ENCODE measurements at places on chromosomes 4 and X. TPM values are rescaled to one million over a fixed set of nuclear protein-coding genes. Genes with fewer than 3 reads are reported as not detected.
A peak's percentile ranks its signal among the peaks of the same experiment; 100 is the strongest.

GRCh38 chrX:108312957-108313356 is 125.3 kb downstream of the COL4A6 start:
- peaks cover 7% of the 10 kb centered on the region for H3K27me3 ChIP-seq
- H3K36me3 ChIP-seq = no peaks in the 10 kb centered on the region
- H3K27ac ChIP-seq = no peak overlapping the region
- no peak for DNase-seq

- no peaks in the 10 kb centered on the region for H3K4me1 ChIP-seq
- H3K36me3 ChIP-seq = peaks cover 16% of the 10 kb centered on the region
- no peak for DNase-seq
- H3K4me3 ChIP-seq = no peak overlapping the region
These were observed 36.7 kb downstream of the SLC9A6 start for GRCh38 chrX:136021903-136022302.

DNA sequence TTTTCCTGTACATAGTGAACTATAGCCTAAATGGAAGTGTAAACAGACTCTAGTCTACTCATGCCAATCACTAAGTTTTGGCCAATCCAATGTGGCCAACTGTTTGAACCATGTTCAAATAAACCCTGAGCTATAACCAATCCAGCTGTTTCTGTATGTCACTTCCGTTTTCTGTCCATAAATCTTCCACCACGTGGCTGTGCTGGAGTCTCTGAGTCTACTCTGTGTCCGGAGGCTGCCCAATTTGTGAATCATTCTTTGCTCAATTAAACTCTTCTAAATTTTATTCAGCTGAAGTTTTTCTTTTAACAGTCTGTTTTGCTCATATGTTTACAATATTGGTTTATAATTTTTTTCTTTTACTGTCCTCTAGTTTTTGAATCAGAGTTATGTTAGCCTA is 112.3 kb upstream of the BANK1 start:
- no peak overlapping the region for H3K4me3 ChIP-seq
- no peaks in the 10 kb centered on the region for H3K4me1 ChIP-seq
- no peaks in the 10 kb centered on the region for H3K27me3 ChIP-seq
- no peak overlapping the region for H3K27ac ChIP-seq
- no peak for DNase-seq

DNA sequence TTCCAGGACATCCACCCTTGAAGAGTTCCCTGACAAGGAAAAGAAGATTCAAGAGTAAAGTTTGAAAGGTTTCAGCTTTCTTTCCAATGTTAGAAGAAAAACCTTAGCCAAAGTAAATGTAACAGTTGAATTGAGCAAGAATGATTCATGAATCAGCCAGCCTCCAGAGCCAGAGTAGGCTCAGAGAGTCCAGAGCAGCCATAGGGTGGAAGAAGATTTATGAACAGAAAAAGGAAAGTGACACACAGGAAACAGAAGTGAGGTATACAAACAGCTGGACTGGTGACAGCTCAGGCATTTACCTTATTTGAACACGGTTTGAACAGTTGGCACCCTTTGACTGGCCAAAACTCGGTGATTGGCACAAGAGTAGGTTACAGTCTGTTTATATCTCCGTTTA is 63.2 kb downstream of the QDPR start:
- H3K36me3 ChIP-seq = no peaks in the 10 kb centered on the region
- no peaks in the 10 kb centered on the region for H3K4me1 ChIP-seq
- H3K4me3 ChIP-seq = no peak overlapping the region
- no peak for DNase-seq

DNA sequence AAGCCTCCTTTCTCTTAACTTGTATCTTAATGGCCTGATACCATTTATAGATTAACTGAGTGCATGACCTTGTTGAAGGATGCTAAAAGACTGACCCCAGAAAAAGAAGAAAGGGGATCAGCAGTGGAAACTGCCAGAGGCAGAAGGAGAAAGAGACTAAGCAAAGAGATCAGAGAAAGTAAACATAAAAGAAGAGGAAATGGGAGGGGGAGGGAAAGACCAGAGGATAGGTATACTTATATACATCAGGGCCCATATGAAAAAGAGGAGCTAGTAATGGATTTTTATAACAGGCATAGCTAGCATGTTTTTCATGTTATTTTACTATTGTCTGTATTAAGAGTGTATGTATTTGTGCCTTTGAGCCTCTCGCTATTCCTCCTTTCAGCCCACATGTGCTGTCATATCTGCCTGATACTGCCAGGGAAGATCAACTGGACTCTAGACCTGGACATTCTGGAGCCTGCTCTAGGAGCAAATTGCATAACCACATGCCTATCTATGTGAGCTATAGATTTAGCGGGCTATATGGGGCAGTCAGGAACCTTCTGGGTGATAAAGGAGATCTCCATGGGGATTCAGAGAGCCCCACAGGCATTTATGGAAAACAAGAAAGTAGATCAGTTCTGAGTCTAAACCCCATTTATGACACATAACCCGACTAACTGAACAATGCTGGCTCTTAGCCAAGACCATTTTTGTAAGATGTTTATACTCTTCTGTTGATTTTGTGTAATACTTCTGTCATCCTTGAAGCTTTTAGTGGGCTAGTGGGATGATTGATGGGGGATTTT is 13.4 kb upstream of the SNX12 start:
- no peaks in the 10 kb centered on the region for H3K27me3 ChIP-seq
- H3K27ac ChIP-seq = no peak overlapping the region
- no peak overlapping the region for H3K4me3 ChIP-seq
- H3K36me3 ChIP-seq = no peaks in the 10 kb centered on the region
- no peaks in the 10 kb centered on the region for H3K4me1 ChIP-seq
- no peak for DNase-seq

GRCh38 chrX:17617806-17618205 is 119.5 kb upstream of the SCML1 start:
- no peaks in the 10 kb centered on the region for H3K27me3 ChIP-seq
- H3K4me1 ChIP-seq = no peaks in the 10 kb centered on the region
- no peaks in the 10 kb centered on the region for H3K36me3 ChIP-seq
- no peak overlapping the region for H3K27ac ChIP-seq
- no peak overlapping the region for H3K4me3 ChIP-seq
- peak; percentile 89 for DNase-seq

- peak overlapping the region; percentile 43 for H3K27ac ChIP-seq
- peaks cover 12% of the 10 kb centered on the region for H3K4me1 ChIP-seq
- no peaks in the 10 kb centered on the region for H3K36me3 ChIP-seq
- peak overlapping the region; percentile 52 for H3K4me3 ChIP-seq
- peak; percentile 50 for DNase-seq
These were observed 50.0 kb upstream of the TRIM2 start for GRCh38 chr4:153154007-153154975.

- no peak overlapping the region for H3K27ac ChIP-seq
- no peaks in the 10 kb centered on the region for H3K27me3 ChIP-seq
- peaks cover 13% of the 10 kb centered on the region for H3K4me1 ChIP-seq
- H3K36me3 ChIP-seq = no peaks in the 10 kb centered on the region
These were observed 41.0 kb downstream of the WWC2 start for GRCh38 chr4:183139972-183140570.

DNA sequence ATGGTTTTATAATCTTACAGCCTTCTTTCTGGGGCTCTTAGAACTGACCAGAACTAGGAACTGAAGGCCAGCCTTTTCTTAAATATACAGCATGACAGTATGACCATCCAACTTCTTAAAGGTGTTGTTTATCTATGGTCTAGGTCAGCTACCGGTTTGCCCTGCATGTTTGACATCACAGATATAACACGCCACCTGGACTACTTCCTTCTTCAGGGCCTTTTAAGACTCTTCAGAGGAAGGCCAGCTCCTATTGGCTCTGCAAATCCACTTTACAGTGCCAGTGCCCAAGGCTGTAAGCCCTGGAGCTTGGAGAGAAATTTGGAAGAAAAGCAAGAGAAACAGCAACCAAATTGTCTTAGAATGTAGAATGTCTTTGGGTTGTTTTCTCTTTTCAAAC is 185.5 kb downstream of the MGST2 start:
- H3K4me3 ChIP-seq = no peak overlapping the region
- H3K4me1 ChIP-seq = no peaks in the 10 kb centered on the region

GRCh38 chrX:47619486-47620302 is at the start of gene SYN1:
SYN1 (minus strand) TSS chrX:47619857; CDS start chrX:47619728, 129 bp downstream.
- H3K4me1 ChIP-seq = no peaks in the 10 kb centered on the region
- H3K27ac ChIP-seq = no peak within 1 kb of the TSS
- no peaks in the 10 kb centered on the region for H3K36me3 ChIP-seq
- H3K27me3 ChIP-seq = peaks cover 19% of the 10 kb centered on the region

- no peaks in the 10 kb centered on the region for H3K4me1 ChIP-seq
- no peaks in the 10 kb centered on the region for H3K27me3 ChIP-seq
- no peaks in the 10 kb centered on the region for H3K36me3 ChIP-seq
- no peak for DNase-seq
These were observed 879.2 kb upstream of the IGFBP7 start for GRCh38 chr4:57989430-57989829.

GRCh38 chr4:7287918-7288280 is 95.6 kb downstream of the SORCS2 start:
- no peak overlapping the region for H3K4me3 ChIP-seq
- H3K4me1 ChIP-seq = no peaks in the 10 kb centered on the region
- no peak overlapping the region for H3K27ac ChIP-seq
- no peaks in the 10 kb centered on the region for H3K36me3 ChIP-seq

GRCh38 chrX:3317191-3317718 is 29.2 kb downstream of the MXRA5 start:
- no peak overlapping the region for H3K27ac ChIP-seq
- H3K36me3 ChIP-seq = no peaks in the 10 kb centered on the region
- H3K4me1 ChIP-seq = no peaks in the 10 kb centered on the region

The FGFRL1 gene
- polyA plus RNA-seq = 20.8 TPM

The PRDM5 gene
- polyA plus RNA-seq = 32.2 TPM

The GCNA gene
- 2.0 TPM for polyA plus RNA-seq

The ERVMER34-1 gene
- 3.4 TPM for polyA plus RNA-seq

The PAGE5 gene
- not detected for polyA plus RNA-seq

The CACNA1F gene
- polyA plus RNA-seq = 0.63 TPM

The SPIN4 gene
- 21.0 TPM for polyA plus RNA-seq

The CENPVL3 gene
- not detected for polyA plus RNA-seq

The RBM46 gene
- 0.06 TPM for polyA plus RNA-seq

The SHROOM2 gene
- polyA plus RNA-seq = 12.2 TPM

The IL13RA2 gene
- 0.43 TPM for polyA plus RNA-seq

The NDNF gene
- 231 TPM for polyA plus RNA-seq

The PCDH18 gene
- polyA plus RNA-seq = 117 TPM

The NAP1L5 gene
- polyA plus RNA-seq = 11.0 TPM

Measured in left lung (tissue), 14 donors.